ENCODE measurements at places on chromosomes 7 and 10. TPM values are rescaled to one million over a fixed set of nuclear protein-coding genes. Genes with fewer than 3 reads are reported as not detected.

GRCh38 chr10:34031400-34031799, 696.9 kb upstream of the NRP1 start:
- peak; percentile 87 for DNase-seq

DNA sequence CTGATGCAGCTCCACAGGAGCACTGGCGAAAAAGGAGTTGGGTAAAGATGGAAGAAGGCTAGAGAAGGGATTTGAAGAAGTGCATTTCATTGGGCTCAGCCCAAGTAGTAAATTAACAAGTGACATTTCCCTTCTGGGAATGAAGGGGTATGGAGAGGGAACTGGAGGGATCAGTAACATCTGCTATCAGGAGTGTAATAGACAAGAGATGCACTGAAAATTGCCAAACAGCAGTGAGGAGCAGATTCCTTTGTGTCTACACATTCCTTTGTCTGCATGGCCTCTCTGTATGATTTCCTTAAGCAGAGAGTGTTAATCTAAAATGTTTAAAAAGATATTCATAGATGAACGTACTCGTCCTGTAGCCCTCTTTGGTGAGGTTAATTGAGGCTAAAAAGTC, 148.2 kb upstream of the FERD3L start:
- DNase-seq, result no peak

DNA sequence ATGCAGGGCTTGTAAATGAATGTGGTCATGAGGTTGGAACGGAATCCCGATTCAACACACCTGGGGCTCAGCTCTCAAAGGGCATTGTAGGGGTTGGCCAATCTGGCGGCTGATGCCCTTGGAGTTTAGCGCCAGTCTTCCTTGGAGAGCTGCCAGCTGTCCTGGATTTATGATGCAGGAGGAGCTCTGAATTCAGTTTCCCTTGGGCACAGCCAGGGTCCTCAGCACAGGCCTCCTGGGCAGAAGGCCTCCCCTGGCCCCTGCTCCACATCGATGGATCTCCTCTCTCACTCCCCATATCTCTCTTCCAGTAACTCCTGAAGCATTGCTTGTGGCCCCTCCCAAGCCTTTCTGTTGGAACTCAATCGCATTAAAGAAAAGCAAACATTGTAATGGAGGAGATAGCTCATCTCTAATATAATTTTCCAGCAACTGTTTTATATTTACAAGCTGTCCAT, 985 bp upstream of the CYTH3 start:
- peak; percentile 48 for DNase-seq

DNA sequence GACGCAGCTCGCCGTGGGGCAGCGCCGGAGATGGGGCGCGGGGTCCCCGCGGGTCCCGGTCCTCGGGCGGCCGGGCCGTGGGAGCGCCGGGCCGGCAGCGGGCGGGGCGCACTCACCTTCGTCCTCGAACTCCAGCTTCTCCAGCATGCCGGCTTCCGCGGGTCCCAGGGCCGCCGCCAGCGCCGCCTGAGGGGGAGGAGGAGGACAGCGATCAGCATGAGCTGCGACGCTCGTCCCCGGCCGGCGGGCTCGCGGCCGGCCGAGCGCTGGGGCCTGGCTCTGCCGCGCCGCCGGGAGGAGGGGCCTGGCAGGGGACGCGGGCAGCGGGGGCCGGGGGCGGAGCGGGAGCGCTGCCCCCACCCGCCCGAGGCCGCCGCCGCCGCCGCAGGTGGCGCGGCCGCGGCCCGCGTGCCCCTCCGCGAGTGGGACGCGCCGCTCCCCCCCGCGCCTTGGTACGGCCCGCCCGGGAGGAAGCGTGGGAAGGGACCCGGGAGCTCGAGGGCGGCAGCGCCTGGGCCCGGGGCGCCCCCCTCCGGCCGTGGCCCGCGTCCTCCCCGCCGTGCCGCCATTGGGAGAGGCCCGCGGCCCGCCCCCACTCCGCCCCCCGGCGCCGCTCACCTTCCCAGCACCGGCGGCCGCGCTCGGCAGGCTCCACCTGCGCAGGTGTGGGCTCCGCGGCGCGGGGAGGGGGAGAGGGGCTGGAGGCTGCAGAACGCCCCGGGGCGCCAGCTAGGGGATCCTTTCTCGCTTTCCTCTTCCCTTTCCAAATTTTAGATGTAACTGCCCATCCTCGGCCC, 112.5 kb upstream of the RHEB start:
- peak; percentile 92 for DNase-seq

DNA sequence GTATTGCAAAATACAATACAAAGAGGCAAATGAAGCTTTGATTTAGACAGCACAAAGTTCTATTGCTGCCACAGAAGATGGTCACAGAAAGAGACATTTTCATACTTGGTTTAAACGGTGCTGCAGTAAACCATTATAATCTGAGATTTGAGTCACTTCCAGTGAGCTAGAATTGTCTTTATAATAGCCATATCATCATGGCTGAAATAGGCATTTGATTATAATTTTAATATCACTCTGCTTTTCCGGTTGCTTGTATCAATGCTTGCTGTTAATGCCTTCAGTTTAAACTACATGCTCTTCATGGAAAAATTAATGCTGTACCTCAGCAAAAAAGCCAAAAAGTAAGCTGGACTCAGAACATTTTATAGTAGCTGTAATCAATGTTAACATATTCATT, 48.5 kb downstream of the CPEB3 start:
- no peak for DNase-seq

GRCh38 chr10:80498833-80499741, 38.6 kb upstream of the SH2D4B start:
- peak; percentile 98 for DNase-seq

The ASB10 gene
- total RNA-seq, result not detected

The C1QL3 gene
- not detected for total RNA-seq

The HERC4 gene
- 50.4 TPM for total RNA-seq

DNA sequence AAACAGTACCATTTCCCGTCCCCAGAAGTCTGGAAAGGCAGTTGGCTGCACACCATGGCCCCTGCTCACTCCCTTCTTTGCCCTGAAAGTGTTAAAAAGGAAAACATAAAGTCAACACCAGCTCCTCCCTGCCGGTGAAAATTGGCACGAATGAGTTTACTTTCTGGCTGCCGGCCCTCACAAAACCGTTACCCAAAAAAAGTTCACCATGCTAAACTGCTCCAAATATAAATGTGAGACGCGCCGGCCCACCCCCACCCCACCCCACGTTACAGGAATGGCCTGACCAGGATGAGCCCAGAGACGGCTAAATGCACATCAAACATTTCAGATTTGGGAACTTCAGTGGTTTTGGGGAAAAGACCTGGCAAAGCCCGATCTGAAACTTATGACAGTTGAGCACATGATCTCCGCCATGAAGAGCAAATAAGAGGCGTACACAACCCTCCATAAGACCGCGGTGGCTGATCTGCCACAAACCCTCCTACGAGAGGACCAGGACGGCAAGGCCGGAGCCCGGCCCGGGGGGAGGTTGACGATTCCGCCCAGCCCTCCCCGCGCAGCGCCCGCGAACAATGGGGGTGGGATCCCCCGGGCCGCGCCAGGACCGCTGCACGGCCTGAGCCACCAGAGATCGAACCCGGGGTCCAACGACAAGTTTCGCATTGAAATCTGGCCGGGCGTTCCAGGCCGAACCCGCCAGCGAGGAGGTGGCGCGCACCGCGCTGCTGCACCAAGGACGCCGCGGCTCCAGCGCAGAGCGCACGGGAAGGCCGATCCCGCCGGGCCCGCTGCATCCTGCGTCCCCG, 952 bp downstream of the DIP2C start:
- DNase-seq, result peak; percentile 84

DNA sequence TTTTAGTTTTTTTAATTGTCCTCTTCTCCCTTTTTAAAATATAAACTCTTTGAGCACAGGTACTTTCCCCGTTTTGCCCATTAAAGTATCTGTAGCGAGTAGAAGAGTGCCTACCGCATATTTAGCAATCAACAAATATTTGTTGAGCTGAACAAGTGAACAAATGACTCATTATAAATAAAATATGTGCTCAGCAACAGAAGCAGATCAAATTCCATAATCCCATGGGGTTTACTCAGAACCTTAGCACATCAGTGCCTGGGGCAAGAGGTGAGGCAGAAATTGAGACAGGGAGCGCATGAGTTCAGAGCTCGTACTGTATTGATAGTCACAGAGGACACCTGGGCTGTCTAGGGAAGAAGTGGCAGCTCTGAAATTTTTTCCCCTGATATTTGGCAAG, 161.0 kb downstream of the SEM1 start:
- no peak for DNase-seq

The OR6B1 gene
- total RNA-seq, result not detected

The LIPN gene
- total RNA-seq, result not detected

DNA sequence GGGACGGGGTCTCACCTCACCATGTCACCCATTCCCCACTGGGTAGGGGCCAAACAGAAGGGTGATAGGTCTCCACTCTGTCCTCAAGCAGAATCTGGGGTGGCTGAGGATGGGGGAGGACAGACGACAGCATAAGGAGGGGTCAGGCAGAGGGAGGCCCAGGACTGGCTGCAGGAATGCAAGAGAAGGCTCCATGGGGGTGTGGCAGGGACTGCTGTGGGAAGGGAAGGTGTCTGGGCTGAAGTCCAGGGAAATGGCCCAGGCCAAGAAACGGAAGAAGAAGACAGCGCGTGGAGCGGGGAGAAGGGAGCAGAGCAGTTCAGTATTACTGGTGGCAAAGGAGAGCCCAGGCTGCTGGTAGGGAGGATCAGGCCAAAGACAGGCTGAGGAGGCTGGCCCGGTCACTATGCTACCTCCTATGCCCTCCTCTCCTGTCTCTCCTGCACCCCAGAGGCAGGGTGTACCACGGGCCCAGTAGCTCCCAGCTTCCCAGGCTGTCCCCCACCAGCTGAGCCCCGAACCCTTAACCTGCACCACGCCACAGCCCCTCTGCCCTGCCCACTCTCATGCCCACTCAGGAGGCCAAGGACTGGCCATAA, 60.9 kb downstream of the GRB10 start:
- no peak for DNase-seq

The PNLIPRP2 gene
- total RNA-seq, result 1.3 TPM

- no peak for DNase-seq
Observed at GRCh38 chr7:2490181-2490651, 14.0 kb upstream of the GRIFIN start.

The MMRN2 gene
- 57.0 TPM for total RNA-seq

The SEMA4G gene
- total RNA-seq, result 1.6 TPM

The ZNF775 gene
- total RNA-seq, result 4.6 TPM

DNA sequence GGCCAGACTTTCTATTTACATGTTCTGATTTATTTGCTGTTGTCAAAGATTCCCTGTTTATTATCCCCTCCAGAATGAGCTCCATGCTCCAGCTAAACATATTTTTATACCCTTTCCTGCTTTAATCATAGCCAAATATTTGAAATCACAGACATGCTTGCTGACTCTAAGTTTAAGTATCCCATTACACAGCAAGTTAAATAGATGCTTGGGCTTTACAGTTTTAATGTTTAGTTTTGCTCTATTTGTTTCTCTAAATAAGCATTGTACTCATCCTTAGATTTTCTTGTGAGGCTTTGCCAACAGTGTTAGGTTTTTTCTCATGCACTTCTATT, 196.8 kb downstream of the TAX1BP1 start:
- no peak for DNase-seq

GRCh38 chr10:89750441-89750840, 49.1 kb downstream of the KIF20B start:
- no peak for DNase-seq

DNA sequence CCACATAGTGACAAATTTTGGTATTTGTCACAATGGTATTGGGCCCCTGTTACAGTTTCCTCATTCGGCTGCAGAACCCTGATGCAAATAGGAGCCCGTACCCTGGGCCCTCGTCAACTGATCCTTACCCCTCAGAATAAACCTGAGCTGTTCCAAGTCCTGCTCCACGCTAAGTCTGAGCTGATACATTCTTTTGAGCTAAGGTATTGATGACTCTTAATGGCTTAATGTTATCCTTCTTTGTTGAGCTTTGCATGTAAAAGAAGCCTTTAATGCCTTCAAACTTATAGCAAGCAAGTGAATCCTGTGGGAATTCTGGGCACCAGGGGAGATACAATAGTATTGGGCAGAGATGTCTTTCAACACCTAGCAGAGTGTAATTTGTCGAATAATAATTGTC, 31.8 kb downstream of the GATA3 start:
- DNase-seq, result no peak

DNA sequence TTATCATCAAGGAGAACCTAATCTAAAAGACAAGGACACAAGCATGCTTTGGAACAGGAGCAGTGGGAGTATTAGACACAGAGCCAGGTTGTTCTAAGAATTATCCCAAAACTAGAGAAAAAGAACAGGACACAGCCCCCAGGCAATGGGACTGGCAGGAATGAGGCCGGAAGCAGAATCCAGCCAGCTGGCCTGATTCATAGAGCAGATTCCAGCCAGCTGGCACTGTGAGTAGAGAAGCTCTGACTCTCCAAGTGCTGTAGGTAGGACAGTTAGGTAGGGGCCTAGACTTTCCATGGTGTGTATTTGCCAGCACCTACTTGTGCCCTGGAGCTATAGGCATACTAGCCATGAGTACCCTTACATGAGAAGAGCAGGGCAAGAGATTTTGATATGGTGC, 13.3 kb upstream of the RAB18 start:
- no peak for DNase-seq

The CAMK2B gene
- 3.5 TPM for total RNA-seq

DNA sequence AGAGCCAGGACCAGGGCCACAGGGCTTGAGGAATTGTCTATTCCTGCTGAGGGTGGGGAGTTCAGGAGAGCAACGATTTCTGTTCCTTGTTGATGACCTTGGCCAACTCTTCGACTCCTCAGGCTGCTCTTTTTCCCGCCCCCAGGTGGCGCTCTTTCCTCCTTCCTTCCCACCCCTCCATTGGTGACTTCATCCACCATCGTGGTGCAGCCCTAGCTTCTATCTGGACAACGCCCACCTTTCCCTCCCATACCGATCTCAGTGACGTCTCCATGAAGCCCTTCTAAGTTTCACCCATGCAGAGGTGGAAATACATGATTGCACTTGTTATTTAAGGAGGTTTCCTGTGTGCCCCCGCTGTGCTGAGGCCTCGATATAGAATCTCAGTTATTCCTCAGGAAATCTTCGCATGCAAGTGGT, 22.1 kb upstream of the CARD11 start:
- no peak for DNase-seq

DNA sequence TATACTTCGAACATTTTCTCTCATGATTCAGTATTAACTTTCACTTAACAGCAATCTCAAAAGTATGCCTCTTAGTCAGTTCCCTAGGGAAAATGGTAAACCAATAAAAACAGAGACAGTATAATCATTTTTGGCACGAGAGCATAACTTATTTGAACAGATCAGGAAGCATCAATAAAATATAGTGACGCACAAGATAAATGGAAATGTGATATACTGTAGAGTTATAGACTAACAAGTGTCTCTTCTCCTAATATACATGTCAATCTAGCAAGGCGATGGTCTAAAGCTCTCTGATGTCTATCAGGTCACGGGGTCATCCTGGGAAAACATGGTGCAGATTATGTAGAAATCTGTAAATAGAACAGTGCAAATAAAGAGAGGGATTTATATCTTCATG, 131.6 kb downstream of the HGF start:
- DNase-seq, result no peak

GRCh38 chr7:26293569-26294308, 2.1 kb downstream of the SNX10 start:
- no peak for DNase-seq
